ENCODE measurements at places on chromosomes 12 and 14. TPM values are rescaled to one million over a fixed set of nuclear protein-coding genes. Genes with fewer than 3 reads are reported as not detected.
A peak's percentile ranks its signal among the peaks of the same experiment; 100 is the strongest.

The MYF6 gene
- 0.15 TPM for total RNA-seq

The NEDD1 gene
- 29.3 TPM for total RNA-seq

The HPD gene
- 0.48 TPM for total RNA-seq

The TFCP2 gene
- 37.8 TPM for total RNA-seq

The FSCB gene
- not detected for total RNA-seq

The TAS2R7 gene
- not detected for total RNA-seq

The PRICKLE1 gene
- 11.7 TPM for total RNA-seq

The SLC5A8 gene
- 0.07 TPM for total RNA-seq

The PARPBP gene
- total RNA-seq, result 20.5 TPM

The ADGRD1 gene
- 0.80 TPM for total RNA-seq

The MAGOHB gene
- total RNA-seq, result 37.0 TPM

The KRT79 gene
- not detected for total RNA-seq

- no peak for DNase-seq
These were observed 46.3 kb upstream of the LRTM2 start for GRCh38 chr12:1773937-1774655.

GRCh38 chr14:37278636-37279538, 81.2 kb downstream of the MIPOL1 start:
- DNase-seq, result no peak

GRCh38 chr14:68137704-68138619, 318.4 kb downstream of the RAD51B start:
- DNase-seq, result peak; percentile 70

GRCh38 chr14:38201137-38201828, 6.4 kb upstream of the SSTR1 start:
- no peak for DNase-seq

DNA sequence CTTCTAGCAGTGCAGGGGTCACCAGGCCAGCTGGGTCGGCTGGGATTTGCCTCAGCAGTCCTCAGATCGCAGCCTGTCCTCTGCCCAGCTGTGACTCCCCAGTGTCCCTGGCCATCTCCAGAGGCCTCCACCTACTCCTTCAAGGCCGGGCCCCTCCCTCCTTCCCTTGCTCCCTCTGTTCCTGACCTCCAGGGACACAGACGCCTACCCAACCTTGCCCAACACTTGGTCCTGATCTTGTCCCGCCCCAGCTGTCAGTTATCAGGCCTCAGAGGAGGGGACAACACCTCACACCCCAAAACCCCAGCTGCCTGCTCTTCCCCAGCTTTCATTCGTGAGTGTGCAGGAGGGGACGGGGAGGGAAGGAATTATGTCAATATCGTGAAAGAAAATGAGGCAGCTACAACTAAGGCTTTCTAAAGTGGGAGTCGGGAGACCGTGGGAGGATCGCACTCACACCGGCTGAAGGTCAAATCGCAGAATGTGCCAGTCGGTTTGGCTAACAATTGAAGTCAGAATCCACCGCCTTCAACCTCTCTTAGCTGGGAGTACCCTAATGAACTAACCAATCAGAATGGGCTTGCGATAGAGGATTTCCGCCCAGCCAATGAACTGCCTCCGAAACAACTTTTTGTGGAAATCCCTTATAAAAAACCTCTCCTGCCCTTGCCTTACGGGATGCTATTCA, 9.4 kb upstream of the PLBD2 start:
- no peak for DNase-seq

GRCh38 chr12:21775133-21775820, 771 bp upstream of the KCNJ8 start:
- DNase-seq, result no peak

- peak; percentile 31 for DNase-seq
These were observed 24.0 kb downstream of the CCDC85C start for GRCh38 chr14:99579903-99580571.

DNA sequence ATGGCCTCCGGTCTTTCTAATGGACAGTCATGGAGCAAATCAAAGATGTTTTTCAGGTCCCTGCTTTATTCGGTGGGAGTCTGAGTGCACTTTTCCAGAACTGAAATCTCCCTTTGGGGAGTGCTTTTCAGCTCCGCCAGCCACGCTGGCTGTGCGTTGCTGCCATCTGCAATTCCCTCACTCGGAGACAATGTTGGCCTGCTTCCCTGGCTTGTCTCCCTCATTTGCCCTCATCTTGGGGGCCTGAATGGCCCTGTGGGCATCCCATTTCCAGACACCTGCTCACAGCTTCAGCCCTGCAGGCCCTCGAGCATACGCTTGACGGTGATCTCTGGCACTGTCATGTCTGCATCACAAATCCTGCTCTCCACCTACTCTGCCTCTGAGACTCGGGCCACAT, 103.8 kb downstream of the CCDC92 start:
- no peak for DNase-seq

DNA sequence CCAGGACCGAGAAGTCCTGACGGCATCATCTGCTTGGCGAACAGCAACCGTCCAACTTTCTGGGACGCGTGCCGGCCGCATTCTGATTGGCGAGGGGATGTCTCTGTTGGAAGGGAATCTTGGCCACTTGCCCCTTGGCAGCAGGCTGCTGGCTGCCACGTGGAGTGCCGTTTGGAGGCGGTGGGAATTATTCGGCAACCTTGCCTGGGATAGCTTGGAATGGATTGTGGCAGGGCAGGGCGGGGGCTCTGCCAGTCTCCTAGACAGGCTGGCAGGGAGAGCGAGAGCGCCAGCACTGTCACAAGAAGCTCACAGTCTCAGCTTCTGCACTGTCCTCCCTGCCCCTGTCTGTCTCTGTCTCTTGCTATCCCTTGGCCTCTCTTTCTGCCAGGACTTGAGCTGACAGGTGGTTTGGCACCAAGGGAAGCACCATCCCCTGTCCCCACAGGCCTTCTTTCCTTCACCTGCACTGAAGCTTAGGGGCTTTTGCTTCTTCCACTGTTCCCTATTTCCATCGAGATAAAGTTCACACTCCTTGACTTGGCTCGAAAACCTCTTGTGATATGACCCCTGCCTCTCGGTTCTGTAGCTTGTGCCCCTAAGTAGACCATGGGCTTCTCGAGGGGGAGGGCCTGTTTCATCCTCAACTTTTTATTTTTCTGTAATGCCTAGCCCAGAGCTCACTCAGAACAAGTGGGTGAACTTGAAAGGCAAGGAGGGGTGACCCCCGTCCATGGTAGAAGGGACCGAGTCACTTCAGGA, 201.9 kb downstream of the PHETA1 start:
- no peak for DNase-seq

GRCh38 chr12:49260166-49260565, 4.7 kb upstream of the TUBA1C start:
- DNase-seq, result no peak

DNA sequence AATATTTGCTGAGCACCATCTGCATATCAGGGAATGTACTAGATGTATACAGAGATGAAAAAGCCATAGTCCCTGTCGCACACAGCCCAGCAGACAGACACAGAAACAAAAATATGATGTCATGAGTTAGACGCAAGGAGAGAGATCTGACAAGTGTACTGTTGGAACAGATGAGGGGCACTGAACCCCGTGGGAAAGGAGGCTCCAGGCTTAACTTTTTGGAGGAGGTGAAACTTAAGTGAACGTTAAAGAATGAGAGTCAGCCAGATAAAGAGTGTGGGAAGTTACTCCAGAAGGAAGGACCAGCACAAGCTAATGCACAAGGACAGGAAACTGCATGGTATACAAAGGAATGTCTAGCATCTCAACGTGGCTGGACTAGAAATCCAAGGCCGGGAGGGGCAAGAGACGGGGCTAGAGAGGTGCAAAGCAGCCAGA, 2.5 kb upstream of the ACTN1 start:
- DNase-seq, result no peak

- DNase-seq, result no peak
These were observed 89.4 kb downstream of the PAX9 start for GRCh38 chr14:36751106-36751505.

DNA sequence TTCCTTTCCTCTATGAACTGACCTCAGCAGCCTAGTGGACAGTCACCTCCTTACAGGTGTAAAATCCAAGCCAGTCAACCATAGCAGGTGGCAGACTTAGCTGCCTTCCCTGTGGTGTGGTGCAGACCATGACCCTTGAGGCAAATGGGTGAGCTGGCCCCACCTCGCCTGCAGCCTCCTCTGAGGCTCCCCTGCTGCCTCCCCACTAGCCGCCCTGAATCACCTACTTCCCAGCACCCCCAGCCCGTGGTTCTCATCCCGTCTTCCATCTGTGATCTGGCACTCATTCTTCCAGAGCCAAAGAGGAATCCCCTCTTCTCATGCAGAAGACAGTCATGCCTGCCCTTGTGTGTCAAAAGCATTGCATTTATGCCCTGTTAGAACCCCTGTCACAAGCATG, 34.4 kb upstream of the TSPAN9 start:
- peak; percentile 3 for DNase-seq

- peak; percentile 20 for DNase-seq
These were observed 3.4 kb upstream of the ARHGAP5 start for GRCh38 chr14:32073537-32074189.

GRCh38 chr14:74531467-74531866, 37.9 kb downstream of the ISCA2 start:
- peak; percentile 77 for DNase-seq

DNA sequence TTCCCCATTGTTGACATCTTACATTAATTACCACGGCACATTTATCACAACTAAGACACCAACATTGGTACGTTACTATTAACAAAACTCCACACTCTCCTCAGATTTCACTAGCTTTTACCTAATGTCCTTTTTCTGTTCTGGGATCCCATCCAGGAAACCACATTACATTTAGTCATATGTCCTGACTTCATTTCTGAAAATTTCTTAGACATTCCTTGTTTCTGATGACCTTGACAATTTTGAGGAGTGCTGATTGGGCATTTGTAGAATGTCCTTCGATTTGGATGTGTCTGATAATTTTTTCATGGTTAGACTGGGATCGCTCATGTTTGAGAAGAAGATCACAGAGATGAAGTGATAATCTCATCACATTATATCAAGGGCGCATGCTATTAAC, 34.6 kb upstream of the ACSM4 start:
- DNase-seq, result no peak

DNA sequence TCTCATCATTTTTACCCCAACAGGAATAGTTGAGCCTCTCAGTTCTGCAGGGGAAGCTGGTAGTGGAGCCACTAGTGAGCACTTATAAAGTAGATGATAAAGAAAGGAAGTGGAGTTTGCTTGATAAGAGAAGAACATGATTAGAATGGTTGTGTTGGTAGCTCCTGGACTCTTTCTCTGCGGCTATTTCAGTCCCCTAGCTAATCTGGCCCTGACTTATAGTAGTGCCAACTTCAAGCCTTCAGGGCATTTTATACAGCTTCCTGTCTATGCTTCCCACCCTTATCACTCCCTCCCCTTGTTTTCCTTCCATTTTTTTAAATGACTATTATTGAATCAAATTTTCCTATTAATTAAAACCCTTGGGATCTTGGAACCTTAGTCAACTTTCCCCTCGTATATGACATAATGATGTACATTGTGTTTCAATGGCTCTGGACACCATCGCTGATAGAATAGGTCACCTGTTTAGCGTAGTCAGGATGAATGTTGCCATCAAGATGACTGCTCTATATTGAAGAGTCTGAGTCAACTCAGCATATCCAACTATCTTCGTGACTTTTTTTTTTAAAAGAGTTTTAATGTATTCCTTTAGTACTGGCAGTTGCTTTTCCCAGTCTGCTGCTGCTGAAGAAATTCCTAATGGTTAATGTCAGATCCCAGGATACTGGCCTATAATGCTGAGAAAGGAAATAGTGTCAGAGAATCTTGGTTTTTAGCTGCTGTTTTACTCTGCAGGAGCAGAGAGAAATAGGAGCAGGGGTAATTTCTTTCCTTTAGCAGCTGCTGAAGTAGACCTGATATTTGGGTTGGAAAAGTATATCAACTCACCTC, 16.2 kb upstream of the PCNX1 start:
- no peak for DNase-seq

GRCh38 chr12:19994968-19995367, 373.4 kb upstream of the PDE3A start:
- DNase-seq, result no peak

DNA sequence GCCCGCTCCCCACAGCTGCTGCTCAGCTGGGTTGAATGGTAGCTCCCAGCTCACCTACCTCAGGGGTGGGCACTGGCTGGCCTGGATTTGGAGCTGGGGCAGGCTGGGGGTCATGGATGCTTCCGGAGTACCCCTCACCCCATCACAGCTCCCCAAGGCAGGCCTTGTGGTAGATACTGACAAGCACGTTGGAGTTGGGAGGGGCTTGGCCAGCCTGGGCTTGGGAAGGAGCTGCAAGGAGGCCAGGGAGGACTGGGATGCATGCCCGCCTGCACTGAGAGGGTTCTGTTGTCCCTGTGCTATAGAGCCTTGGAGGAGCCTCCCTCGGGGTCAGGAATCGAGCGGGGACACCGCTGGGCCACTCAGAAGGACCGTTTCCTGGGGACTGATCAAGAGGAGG, 14.2 kb downstream of the TMEM63C start:
- no peak for DNase-seq
